ENCODE measurements at places on chromosomes 7 and 10.

DNA sequence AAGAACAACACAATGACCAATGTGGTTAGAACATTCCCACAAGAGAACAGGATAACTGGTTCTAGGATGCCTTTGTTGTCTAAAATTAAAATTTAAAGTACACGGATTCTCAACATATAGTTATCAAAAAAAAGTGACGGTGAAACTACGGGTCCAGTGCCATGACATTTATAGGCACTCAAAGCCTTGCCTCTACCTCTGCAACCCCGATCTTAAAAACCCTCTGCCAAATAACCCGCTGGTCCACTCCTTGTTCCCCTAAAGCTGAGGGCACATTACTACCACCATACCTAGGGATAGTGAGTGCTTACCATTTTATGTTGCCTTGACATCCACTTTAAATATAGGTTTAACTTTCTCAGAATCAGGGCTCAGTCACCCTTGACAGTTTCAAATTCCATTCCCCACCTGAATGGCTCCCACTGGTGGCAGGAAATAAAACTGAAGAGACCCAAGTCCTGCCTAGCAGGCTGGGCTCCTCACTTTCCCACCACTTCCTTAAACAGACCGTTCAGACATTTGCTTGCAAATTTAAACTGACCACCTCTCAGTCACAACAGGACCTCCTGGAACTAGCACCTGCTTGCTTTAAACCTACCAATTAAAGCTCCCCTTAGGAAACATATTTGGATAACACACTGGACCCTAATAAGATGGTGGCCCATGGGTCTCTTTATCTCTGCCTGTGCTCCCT, 169.9 kb upstream of the ASAH2 start:
- DNase-seq = no peak

DNA sequence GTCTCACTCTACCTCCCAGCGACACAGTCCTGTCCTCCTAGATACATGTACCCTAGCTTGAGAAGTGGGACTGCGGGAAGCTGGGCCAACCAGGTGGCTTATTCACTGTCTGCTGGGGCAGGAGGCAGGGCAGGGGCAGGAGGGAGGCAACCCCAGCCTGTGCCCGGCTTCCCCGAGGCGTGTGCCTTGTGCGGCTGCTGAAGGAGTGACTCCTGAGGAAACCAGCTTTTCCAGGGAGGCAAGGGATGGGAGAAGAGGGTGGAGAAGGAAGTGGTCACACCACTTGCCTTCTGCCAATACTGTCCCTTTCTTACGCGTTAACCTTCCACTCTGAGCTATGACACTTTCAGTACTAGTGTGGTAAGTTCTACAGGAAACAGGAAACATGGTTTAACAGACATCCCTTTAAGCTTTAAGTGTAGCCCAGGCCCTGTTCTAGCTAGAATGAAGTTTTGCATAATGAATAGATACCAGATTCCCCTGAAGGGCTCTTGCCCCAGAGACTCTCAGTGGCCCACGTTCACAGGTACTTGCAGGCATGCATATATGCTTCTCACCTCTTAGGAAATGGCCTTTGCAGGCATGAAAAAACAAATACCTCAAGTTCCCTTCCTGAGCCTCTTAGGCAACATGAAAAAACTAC, 40.6 kb downstream of the SYPL1 start:
- no peak for DNase-seq

DNA sequence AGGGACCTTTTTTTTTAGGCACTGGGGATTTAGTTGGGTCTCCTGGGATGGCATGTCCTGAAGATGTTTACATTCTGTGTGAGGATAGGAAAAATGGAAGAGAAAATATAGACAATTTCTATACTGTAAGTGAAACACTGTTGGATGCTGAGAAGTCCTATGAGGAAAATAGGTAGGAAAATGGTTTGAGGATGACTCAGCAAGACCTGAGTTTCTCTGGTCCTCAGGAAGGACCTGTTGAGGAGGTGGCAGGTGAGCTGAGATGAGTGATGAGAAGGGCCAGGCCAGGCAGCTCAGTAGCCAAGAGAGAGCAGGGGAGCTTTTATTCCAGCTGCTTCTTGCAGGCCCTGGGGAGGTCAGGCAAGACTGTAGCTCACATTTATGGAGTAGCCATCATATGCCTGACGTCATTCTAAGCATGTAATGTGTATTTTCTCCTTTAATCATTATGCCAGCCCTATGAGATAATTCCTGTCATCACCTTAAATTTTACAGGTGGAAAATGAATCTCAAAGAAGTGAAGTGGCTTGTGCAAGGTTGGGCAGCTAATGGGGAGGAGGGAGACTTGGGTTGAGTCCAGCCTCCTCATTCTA, 19.1 kb upstream of the LRRC18 start:
- DNase-seq = no peak

DNA sequence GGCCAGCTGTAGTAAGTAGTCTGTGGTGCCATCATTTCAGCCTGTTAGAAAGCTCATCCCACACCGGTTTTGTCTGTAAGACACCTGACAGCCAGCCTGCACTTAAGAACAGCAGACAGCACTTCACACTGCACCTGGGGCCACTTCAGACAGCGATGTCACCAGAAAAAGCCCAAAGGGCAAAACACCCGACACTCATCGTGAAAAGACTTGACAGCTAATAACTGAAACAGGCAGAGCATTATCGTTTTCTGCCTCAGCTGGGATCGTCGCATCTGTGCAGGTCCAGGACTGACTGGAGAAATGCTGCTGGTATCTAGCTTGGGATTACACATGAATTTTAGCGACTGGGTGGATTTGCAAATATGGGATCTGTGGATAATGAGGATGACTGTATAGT, 16.8 kb upstream of the LAT2 start:
- no peak for DNase-seq
